Aorta (tissue), 5 donors: ENCODE measurements at places on chromosomes 3 and 15. TPM values are rescaled to one million over a fixed set of nuclear protein-coding genes. Genes with fewer than 3 reads are reported as not detected.

Gene ALCAM
- total RNA-seq: 154 TPM

GRCh38 chr15:77126529-77127326 is 55.8 kb upstream of the TSPAN3 start:
- no peaks in the 10 kb centered on the region for H3K4me1 ChIP-seq
- H3K27ac ChIP-seq: no peak overlapping the region
- no peak overlapping the region for H3K4me3 ChIP-seq
- peaks cover 2% of the 10 kb centered on the region for H3K36me3 ChIP-seq
- no peak for DNase-seq
- H3K27me3 ChIP-seq: no peaks in the 10 kb centered on the region

DNA sequence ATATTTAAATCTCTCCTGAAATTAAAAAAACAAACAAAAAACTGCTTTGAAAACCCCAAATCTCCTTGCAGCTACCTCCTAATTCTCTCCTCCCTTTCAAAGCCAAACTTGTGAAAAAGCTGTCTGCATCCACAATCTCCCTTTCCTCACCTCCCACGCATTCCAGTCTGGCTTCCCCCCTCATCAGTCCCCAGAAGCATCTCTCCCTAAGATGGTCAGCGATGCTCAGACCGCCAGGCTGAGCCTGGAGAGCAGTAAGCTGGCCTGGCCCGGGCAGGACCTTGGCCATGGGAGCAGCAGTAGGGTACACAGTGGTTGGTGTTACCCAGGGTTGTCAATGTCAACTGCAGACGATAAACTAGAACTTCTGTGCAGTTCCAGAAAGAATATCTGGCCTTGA is 32.9 kb upstream of the BLM start:
- no peak overlapping the region for H3K27ac ChIP-seq
- H3K36me3 ChIP-seq: no peaks in the 10 kb centered on the region
- H3K4me3 ChIP-seq: no peak overlapping the region
- no peaks in the 10 kb centered on the region for H3K27me3 ChIP-seq
- no peaks in the 10 kb centered on the region for H3K4me1 ChIP-seq

Gene SPESP1
- 1.5 TPM for total RNA-seq

DNA sequence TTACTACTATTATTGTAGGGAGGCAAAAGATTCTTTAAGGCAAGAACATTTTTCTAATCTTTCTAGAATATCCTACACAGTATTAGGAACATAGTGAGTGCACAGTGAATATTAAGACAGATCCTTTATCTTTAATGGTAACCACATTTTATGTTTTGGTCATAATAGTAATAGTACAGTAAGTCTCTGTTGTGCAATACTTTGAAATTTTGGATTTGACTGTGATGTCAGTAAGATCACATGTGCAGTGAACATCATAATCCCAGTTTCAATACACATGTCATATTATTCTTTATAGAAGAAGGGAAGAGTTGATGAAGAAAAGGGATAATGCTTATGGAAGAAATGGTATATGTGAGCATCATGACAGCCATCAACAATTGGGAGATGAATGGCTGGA is 10.7 kb downstream of the STT3B start:
- no peak overlapping the region for H3K27ac ChIP-seq
- no peaks in the 10 kb centered on the region for H3K27me3 ChIP-seq
- no peaks in the 10 kb centered on the region for H3K36me3 ChIP-seq
- no peak overlapping the region for H3K4me3 ChIP-seq
- no peaks in the 10 kb centered on the region for H3K4me1 ChIP-seq

- no peak for DNase-seq
- no peaks in the 10 kb centered on the region for H3K4me1 ChIP-seq
- no peaks in the 10 kb centered on the region for H3K27me3 ChIP-seq
- H3K36me3 ChIP-seq: no peaks in the 10 kb centered on the region
- H3K4me3 ChIP-seq: no peak overlapping the region
- H3K27ac ChIP-seq: no peak overlapping the region
Measured at GRCh38 chr3:195075199-195075940, 195.6 kb downstream of the XXYLT1 start.

- no peaks in the 10 kb centered on the region for H3K36me3 ChIP-seq
- DNase-seq: no peak
- H3K4me1 ChIP-seq: no peaks in the 10 kb centered on the region
- no peak overlapping the region for H3K4me3 ChIP-seq
- no peaks in the 10 kb centered on the region for H3K27me3 ChIP-seq
Measured at GRCh38 chr3:182710557-182711157, 82.6 kb upstream of the ATP11B start.

GRCh38 chr3:47342151-47342550 is 38.7 kb upstream of the PTPN23 start:
- H3K36me3 ChIP-seq: peaks cover 8% of the 10 kb centered on the region
- DNase-seq: no peak
- H3K4me3 ChIP-seq: no peak overlapping the region

DNA sequence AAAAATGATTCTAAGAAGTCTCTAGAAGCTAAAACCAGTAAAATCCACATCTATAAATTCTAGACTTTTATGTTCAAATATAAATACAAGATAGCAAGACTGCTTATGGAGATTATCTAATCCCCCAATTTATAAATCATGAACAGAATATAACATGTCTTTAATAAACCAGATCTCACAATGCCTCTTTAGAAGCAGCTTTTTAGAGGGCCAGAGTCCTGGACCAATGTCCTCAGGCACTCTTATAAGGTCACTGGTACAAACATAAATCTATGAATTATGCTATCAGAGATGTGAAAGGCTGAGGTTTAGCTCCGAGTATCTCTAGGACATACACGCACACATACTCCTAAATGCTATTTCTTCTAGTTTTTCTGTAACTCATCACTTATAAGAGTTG is 78.3 kb downstream of the ADAM10 start:
- H3K27ac ChIP-seq: no peak overlapping the region
- no peaks in the 10 kb centered on the region for H3K36me3 ChIP-seq
- no peak overlapping the region for H3K4me3 ChIP-seq
- no peaks in the 10 kb centered on the region for H3K4me1 ChIP-seq

Gene AMT
- 11.3 TPM for total RNA-seq

DNA sequence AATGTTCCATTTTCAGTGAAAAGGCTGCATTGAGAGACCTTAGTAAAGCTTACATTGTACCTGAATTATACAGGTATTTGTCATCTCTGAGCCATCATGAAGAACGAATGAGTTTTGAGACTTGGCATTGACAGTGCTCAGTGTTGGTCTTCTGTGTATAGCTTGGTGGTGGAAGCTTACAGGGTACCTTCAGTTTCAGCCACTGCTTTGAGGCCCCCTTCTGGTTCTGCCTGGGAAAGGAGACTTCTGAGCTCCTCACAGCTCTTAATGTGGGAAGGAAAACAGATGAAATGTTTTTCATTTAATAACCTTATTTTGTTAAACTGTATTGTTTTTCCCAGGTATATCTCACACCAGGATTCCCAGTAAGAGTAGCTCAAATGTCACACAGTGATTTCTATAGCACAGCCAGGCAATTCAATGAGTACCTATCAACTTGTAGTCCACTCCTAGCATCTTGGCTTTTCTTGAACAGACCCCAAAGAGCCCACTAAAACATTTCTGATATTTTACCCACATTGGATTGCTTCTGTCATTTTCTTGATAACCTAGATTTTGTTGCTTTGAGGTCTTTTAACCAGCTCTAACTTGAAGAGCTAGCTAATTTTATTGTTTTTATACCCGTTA is 5.6 kb downstream of the SERPINI1 start:
- H3K27ac ChIP-seq: no peak overlapping the region
- no peak for DNase-seq
- H3K4me1 ChIP-seq: no peaks in the 10 kb centered on the region
- no peak overlapping the region for H3K4me3 ChIP-seq

Gene P2RY13
- total RNA-seq: 2.7 TPM

Gene ASB14
- total RNA-seq: not detected
